ENCODE measurements at places on chromosomes 16 and 17.

GRCh38 chr17:76844846-76845245 is 23.4 kb upstream of the MGAT5B start:
- no peak for DNase-seq

DNA sequence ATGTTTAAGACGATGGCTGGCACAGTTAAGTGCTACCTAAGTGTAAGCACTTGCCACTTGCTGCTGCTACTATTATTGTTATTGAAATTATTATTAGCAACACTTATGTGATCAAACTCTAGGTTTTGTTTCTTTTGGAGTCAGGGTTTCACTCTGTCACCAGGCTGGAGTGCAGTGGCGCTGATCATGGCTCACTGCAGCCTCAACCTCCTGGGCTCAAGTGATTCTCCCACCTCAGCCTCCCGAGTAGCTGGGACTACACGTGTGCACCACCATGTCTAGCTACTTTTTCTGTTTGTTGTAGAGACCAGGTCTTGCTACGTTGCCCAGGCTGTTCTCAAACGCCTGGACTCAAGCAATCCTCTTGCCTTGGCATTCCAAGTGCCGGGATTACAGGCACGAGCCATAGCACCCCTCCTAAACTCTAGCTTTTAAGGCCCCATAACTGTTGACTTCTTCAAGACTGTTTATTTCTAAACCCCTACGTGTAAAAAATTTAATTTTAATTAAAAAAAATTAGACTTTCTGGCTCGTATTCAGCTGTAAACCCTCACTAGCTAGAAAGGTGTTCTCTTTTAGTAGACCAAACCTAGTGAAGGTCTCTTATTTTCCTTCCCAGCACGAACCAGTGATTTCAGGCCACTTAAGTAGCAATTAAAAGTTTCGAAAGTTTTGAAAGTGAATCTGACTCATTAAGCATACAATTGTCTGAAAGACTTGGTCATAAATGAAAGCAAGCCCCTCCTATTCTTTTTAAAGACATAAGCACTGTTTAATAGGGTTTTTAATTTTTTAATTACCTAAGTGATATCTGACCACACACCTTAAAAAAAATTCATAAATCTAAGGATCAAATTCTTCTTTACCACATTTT is 11.7 kb upstream of the SCNN1B start:
- no peak for DNase-seq

DNA sequence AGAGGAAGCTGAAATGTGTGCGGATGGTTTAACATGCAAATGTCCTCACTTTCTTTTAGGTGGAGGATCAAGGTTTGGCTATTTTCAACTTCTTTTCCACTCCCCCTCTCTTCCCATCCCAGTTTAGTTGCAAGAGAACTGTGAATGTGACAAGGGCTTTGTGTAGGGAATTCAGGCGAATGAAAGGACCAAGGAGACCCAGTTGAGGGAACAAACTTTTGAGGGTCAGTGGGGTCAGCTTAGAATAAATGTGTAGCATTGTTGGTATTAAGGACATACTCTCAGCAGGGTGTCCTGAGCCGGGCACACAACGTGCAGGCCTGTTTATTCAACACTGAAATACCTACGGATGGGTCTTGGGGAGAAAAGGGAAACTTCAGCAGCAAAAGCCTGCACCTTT is 346.0 kb downstream of the PMP22 start:
- DNase-seq: no peak

DNA sequence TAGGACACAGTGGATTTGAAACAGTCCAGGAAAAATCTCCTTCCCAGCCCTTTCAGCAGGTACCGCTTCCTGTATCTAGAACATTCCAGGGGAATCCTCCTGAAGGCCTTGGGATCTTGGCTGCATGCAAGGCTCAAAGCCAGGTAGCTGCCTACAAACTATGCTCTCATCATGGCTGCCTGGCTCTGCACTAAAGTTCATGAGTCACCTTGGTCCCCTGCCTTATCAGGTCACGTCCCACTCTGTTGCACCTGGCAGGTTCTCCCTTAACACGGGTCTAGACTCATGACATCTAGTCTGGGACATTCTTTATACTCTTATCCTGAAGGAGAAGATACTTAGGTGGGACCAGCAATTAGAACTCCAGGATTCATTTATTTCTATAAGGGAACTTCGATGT is 15.8 kb downstream of the FA2H start:
- DNase-seq: no peak

- DNase-seq: no peak
Observed at GRCh38 chr16:30930160-30930571, 6.8 kb downstream of the FBXL19 start.

DNA sequence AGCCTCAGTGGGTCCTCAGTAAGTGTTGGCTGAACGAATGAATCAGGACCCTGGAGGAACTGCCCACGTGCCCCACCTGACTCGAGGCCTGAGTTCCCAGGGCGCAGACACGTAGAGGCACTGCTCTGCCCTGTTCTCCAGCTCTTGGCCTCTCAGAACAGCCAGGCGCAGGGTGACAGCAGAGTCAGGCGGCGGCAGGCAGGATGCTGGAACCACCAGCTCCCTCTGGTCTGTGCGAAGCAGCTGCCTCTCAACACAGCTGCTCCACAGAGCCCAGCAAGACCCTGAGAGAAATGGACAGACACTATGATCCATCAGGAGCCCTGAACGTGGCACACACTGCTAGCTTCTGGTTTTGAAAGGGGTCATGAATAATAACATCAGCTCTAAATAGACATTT is 53.1 kb upstream of the BCO1 start:
- no peak for DNase-seq

- no peak for DNase-seq
Observed at GRCh38 chr17:7930841-7931631, 710 bp downstream of the TRAPPC1 start.

DNA sequence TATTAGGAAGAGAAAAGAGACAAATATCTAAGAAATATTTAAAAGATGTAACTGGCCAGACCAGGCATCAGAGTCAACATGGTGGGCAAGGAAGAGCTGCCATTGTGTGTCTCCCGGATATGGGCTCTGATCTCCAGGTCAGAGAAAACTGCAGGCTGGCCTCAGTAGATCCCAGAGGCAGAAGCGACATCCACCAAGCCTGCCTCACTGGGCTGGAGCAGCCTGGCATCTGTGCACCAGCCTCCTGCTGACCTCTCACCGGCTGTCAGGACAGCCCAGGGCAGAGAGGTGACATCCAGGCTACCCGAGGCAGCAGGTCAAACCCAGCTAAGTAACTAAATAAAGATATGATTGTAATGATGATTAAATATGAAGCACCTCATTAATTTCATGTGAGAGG is 162.8 kb upstream of the TNRC6C start:
- no peak for DNase-seq

GRCh38 chr17:81052199-81052997 is 17.4 kb downstream of the BAIAP2 start:
- no peak for DNase-seq

GRCh38 chr16:52914428-52914827 is 138.3 kb downstream of the CHD9NB start:
- DNase-seq: no peak
